Foreskin keratinocyte (primary cell): ENCODE measurements at places on chromosomes 11 and 22. TPM values are rescaled to one million over a fixed set of nuclear protein-coding genes. Genes with fewer than 3 reads are reported as not detected.

- DNase-seq = no peak
These were observed 30.7 kb downstream of the SPON1 start for GRCh38 chr11:13993096-13993765.

GRCh38 chr11:122720107-122720881 lies 64.8 kb downstream of the UBASH3B start:
- DNase-seq = peak; percentile 85

DNA sequence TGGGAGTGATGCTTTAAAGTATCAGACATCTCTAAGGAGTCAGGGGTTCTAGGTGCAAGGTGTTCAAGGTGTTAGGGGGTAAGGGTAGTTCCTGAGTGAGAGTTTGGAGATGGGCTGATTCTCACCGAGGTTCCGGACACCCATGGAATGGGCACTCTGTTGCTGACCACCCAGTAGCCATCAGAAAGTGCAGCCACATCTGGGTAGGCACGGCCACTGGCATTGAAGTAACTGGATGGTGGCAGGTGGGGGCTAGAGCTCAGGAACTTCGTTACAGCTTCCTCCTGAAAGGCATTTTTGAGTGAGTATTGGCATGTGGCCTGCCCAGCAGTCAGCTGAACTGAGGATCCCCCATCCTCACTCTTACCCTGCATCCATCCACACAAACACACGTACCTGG lies 3.0 kb upstream of the TAF10 start:
- no peak for DNase-seq

APOL6 gene
- total RNA-seq = 11.7 and 14.9 TPM in 2 replicates

TMPRSS4 gene
- 1.1 and 1.2 TPM in 2 replicates for total RNA-seq
